WTC11 (cell line): ENCODE measurements at places on chromosomes 3 and 15. TPM values are rescaled to one million over a fixed set of nuclear protein-coding genes. Genes with fewer than 3 reads are reported as not detected.

The ABI3BP gene
- total RNA-seq: 0.18 to 0.74 TPM (median 0.39 TPM) in 3 replicates

DNA sequence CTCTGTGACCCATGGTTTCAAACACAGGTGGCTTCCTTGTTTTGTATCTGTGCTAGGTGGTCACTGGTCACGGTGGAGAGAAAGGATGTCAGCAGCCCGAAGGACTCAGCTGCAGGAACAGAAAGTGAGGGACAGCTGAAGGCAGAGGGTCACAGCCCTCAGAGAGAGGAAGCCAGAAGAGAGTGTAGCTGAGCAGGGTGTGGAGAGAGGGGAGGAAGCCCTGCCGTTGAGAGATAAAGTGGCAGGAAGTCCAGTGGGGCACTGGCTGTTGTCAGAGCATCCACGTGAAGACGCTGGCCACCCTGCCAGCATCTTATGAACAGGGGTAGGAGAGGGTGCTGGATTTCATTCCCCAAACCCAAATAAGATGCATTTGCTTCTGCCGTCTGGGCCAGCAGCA is 36.9 kb downstream of the LIMD1 start:
- no peak for DNase-seq
- H3K4me3 ChIP-seq: no peak overlapping the region
- H3K27ac ChIP-seq: peak overlapping the region; percentile 85
- no peaks in the 10 kb centered on the region for H3K36me3 ChIP-seq

- DNase-seq: no peak
- H3K36me3 ChIP-seq: no peaks in the 10 kb centered on the region
- H3K4me1 ChIP-seq: no peaks in the 10 kb centered on the region
- H3K4me3 ChIP-seq: no peak overlapping the region
- no peaks in the 10 kb centered on the region for H3K27me3 ChIP-seq
Measured at GRCh38 chr3:50388720-50389413, 29.5 kb upstream of the TMEM115 start.

DNA sequence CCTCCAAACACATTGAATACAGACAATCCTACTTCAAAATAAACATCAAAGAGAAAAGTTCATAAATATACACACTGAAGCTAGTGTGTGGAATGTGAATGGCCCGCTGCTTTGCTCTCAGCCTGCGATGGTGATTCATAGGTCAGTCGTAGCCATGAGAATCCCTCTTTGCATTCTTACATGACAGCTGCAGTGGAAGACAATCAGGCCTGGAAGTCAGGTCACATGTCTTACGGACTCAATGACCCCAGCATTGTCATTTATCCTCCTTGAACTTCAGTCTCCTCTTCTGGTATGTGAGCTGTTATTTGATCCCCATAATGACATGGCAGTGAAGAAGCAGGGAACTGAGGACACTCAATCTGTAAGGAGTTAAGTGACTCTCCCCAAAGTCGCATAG is 217.8 kb upstream of the EOMES start:
- no peak overlapping the region for H3K4me3 ChIP-seq
- H3K4me1 ChIP-seq: peaks cover 8% of the 10 kb centered on the region
- H3K27me3 ChIP-seq: no peaks in the 10 kb centered on the region

The GOLGA6L9 gene
- total RNA-seq: 7.3 to 9.4 TPM (median 8.0 TPM) in 3 replicates
